ENCODE measurements at places on chromosomes 7 and 10.

- no peak for DNase-seq
Observed at GRCh38 chr7:20783125-20783699, 3.5 kb downstream of the SP8 start.

DNA sequence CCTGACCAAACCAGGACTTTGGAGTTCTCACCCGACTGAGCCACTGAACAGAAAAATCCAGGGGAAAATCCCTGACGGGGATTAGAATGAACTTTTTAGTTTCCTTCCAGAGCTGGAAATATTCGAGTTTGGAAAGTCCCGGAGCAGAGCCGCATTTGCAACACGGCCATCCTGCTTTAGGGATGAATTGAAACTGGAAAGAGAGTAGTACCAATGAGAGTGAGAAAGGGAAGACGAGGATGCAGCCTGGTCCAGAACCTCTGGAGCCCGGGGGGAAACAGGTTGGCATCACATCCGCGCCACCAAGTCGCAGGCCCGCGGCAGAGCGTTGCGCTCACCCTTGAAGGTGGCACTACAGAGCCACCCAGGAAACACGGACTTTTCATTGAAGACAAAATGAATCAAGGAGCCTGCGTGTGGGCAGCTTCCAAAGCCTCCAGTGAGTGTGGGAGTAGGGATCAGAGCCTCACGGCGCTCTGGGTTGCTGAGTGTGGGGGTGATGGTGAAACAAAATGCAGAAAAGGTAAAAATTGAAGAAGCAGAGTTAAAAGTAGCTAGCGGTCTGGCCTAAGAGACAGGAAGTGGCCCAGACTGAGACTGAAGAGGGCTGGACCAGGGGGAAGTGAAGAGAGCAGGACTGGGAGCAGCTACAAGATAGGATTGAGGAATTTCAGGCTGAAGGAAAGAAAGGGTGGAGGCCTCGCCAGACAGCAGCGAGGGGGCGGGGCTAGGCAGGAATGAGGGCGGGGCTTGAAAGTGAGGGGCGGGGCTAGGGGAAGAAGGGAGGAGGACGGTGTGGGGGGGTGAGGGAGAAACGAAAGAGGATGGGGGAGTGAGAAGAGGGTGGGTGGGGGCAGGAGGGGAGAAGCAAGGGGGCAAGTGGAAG, 1.8 kb downstream of the SMURF1 start:
- no peak for DNase-seq

DNA sequence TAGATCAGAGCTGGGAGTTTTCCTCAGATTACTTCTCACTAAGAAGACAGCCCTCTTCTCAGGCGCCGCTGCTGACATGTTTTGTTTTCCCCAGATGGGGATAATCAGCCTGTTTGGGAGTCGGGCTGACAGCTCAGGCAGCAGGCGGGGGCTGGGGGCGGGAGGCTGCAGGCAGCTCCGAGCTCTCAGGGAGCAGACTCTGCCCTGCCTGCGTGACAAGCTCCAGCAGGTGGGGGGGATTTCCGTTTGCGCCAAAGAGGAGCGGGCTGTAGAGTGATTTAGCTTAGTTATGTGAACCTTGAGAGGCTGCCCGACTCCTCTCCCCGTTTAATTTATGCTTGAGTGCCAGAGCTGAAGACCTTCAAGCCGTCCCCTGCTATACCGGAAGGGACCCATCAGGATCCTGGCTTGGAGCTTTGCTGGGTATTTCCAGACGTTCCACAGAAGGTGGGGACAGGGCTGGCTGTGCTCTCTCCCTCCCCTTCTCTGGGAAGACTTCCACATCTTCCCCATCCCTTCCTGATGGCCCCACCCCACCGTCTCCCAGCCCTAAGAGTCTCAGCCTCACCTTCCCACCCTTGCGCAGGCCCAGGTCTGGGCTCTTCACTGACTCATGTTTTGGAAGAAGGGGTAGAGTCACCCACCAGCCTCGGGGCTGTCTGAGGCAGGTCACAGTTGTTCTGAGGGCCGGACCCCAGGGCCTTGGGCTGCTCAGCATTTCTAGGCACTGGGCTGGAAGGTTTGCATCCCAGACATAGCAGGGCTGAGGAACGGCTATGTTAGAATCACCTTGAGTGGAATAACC, 24.7 kb upstream of the ADCYAP1R1 start:
- DNase-seq: no peak

GRCh38 chr10:95560278-95561176, 644 bp downstream of the SORBS1 start:
- DNase-seq: peak; percentile 29

- peak; percentile 86 for DNase-seq
Observed at GRCh38 chr10:132294561-132295318, 13.0 kb downstream of the STK32C start.

- no peak for DNase-seq
Observed at GRCh38 chr10:84837877-84838276, 509.5 kb downstream of the CCSER2 start.

DNA sequence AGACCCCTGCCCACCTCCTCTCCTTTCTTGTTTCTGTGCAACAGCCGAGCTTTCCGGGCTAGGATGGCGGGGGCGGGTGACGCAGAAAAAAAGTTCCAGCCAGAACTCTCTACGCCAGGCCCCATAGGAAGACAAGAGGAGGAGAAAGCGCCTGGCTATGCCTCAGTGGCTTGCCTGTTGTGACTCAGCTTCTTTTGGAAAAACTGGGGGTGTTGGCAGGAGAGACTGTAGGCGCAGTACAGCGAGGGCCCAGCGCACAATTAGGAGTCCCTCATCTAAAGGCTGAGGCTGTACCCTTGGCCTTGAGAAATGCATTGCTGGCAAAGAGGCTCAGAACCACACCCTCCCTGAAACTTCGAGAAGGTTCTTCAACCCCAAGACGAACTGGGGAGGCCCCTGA, 28.0 kb upstream of the KPNA7 start:
- DNase-seq: no peak

- no peak for DNase-seq
Observed at GRCh38 chr7:5667391-5667790, 114.1 kb downstream of the RNF216 start.

GRCh38 chr7:157457355-157458253, 120.8 kb downstream of the DNAJB6 start:
- DNase-seq: no peak

GRCh38 chr7:129471402-129471827, 30.9 kb upstream of the SMKR1 start:
- no peak for DNase-seq

DNA sequence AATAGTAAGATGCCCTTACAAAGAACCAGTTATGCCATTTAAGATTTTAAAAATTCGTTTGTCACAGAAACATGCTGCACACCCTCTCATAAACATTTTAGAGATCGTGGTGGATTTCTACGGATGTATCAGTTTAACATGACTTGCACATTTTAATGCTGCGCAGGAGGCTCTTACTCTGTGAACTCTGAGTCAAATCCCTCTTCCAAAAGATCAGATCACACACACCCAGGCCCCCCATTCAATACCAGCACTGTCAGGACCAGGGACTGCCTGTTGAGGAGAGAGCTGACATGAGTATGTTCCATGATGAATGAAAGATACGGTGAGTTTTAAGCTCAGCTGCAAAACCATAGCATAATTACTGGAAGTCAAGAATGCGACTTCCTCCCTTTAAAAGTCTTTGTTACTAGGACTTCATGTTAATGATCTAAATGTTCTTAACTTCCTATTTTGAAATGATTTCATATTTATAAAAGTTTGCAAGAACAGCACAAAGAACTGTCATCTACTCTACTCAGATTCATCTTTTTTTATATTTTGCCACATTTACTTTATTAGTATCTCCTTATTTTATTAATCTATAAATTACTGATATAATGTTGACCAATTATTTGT, 500.2 kb downstream of the GLRX3 start:
- no peak for DNase-seq

GRCh38 chr10:80464557-80465450, 10.7 kb downstream of the TSPAN14 start:
- no peak for DNase-seq

DNA sequence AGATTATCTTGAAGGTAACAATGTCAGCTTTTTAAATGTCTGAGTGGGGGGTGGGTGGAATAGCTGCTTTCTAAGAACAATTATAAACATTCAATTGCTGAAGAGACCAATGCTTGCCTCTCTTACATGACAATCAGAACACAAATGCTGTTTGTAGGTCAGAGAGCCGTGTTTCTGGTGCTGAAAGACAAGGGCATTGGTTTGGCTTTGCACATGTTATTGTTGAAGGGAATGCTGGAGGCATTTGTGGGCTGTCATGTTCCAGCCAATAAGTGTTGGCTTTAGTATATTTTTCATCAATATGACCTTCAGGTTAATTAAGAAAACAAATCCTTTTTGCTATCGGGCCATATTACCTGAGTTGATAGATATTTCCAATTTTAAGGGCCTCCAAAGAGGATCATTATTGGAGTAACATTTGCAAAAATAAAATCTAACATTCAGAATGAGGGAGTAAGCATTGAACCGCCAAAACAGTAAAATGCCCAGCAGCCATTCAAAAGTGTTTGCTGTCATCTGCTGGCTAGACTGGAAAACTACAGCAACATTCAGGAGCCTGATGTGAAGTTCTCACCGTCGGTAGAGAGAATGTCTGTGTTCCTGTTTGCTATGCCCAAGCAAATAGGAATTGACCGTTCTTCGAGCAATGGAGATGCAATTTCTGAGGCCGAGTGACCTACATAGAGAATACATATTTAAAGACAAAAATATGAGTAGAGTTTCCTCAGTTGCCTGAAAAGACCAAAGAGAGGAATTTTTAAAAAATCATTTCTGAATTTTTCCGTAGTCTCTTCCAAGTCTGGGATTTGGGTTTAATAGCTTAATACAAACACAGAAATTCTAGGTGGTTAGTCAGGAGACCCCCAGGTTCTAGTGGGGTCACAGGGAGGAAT, 118.9 kb downstream of the APBB1IP start:
- peak; percentile 55 for DNase-seq

DNA sequence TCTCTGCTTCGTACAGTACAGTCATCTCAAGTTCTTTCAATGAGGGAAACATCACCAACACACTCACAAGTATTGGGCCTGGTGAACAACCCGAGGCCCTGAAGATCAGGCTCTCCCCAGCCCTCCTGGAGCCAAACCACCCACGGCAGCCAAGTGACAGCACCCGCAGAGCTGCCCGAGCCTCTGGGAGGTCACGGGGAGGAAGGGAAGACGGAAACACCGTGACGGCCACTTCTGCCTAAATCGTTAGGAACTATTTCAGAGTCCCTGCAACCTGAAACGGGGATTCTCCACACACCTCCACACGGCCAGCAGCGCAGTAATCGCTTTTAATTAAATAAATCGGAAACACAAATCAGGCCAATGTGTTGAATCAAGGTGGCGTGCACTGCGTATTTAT, 222.6 kb downstream of the MAD1L1 start:
- DNase-seq: no peak

DNA sequence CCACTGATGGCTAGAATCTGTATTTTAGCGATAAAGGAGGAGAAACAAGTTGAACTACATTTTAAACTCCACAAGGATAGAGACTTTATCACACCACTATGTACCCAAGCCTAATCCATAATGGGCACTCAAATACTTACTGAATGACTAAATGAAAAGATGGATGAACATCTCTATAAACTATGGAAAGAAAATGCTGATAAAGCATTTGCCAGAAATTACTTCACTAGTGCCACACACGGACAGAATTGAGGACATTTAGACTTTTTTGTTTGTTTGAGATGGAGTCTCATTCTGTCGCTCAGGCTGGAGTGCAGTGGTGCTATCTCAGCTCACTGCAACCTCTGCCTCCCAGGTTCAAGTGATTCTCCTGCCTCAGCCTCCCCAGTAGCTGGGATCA, 1.7 kb upstream of the NSUN6 start:
- DNase-seq: no peak

DNA sequence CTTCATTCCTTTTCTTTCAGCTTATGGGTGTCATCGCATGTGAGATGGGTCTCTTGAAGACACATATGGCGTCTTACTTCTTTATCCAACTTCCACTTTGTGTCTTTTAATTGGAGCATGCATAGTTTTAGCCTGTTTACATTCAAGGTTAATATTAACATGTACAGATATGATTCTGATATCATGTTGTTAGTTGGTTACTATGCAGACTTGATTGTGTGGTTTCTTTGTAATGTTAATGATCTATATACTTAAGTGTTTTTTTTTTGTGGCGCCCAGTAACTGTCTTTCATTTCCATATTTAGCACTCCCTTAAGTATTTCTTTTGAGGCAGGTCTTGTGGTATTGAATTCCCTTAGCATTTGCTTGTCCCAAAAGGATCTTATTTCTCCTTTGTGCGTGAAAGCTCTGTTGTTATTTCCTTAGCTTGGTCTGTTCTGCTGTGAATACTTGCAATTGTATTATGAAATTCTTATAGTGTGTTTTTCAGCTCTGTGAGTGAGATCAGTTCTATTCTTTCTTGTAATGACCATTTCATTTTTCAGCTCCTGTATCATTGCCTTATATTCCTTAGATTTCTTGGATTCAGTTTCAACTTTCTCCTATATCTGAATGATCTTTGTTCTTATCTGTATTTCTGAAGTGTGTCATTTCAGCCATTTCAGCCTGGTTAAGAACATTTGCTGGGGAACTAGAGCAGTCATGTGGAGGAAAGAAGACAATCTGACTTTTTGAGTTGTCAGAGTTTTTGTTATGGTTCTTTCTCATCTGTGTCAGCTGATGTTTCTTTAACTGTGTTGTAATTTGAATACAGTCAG, 88.4 kb downstream of the ABCA13 start:
- DNase-seq: no peak

DNA sequence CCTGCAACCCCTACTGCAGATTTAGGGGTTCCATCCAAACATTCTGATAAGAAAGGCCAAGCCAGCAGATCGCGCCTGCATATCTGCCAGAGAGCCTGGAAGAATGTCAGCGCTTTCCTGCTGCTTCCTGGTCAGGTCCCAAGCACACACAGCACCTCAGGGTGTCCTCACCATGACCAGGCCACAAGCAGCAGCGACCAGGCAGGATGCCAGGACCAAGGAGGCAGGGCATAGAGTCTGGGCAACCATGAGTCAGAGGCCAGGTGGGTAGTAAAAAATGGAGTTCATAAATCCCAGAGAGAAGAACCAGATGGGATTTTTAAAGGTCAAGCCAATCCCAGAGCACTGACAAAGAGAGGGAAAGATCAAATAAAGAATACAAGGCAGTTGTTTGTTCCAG, 5.5 kb upstream of the FAM131B start:
- DNase-seq: no peak

DNA sequence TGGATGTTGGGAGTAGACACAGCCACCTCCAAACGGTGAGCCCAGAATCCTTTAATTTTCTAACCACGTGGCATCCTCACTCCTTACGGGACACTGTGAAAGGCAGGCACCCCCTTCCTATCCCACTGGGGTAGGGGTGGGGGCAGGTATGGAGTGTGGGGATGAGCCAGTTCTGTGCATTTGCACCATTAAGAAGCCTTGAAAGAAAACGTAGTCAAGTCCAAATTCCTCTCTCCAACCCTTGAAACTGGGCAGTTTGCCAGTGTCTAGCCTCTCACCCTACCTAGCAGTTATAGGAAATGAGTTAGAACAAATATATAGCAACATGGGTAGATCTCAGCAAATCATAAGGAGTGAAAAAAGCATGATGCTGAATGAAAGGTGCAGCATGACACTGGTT, 92.4 kb upstream of the LEP start:
- DNase-seq: peak; percentile 40

DNA sequence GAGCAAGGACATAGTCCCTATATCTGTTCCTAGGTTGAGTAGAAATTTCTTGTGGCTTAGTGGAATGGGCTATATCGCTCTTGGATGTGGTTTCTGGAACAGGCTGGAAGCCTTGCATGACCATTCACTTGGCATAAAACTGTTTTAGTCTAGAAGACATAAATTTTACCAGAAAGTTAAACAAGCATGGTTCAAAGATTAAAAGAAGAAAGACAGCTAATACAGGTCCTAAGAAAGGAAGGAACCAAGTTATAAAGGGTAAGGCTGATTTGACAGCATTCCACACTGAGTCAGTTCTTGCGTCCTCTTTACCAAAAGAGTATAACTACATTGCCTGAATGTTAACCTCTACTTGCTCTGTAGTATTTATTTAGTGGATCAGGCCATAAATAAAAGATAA, 724.2 kb downstream of the SORCS1 start:
- no peak for DNase-seq
